Activated CD8-positive, alpha-beta memory T cell treated with anti-CD3 and anti-CD28 coated beads for 1 hour (primary cell): ENCODE measurements at places on chromosomes 4 and X.

DNA sequence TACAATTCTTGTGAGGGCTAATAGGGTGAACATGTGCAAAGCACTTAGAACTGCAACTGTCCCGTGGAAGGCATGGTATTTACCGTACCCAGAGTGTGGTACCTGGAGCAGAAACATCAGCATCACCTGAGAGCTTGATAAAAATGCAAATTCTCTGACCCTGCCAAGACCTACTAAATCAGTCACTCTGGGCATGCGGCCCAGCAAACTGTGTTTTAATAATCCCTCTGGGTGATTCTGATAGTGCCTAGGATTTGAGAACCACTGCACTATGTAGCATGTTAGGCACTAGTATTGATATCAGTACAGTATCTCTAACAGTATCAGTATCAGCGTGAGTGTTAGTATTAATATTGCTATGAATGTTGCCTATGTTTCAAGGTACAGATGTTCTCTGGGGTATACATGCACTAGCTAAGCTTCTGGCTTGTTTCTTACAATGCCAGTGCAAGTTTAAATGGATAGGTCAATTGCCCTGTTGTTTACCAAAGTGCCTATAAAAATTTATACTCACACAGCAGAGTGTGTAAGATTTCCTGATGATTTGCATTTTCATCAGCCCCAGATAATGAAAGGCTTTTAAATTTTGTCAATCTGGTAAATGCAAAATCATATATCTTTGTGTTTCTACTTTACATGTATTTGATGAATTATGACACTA, 354.0 kb downstream of the HS3ST1 start:
- DNase-seq: no peak

DNA sequence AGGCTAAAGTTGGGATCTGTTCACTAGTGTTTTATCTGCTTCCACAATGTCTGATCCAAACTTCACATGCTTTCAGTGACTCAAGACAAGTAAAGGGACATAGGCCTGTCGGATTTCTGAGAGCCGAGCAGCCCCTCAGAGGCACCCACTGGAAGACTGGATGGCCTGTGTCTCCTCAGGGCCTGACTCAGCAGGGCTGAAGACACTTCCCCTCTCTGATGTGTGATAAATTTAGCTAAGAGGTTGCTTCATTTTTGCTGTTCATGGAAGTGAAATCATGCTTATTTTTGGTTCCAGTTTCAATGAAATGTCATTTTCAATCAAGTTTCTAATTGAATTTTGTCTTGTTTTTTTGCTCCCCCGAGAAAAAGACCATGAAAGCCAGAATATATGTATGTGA, 93.7 kb downstream of the MXRA5 start:
- no peak for DNase-seq

- no peak for DNase-seq
Observed at GRCh38 chrX:101429934-101430333, 21.9 kb downstream of the HNRNPH2 start.

DNA sequence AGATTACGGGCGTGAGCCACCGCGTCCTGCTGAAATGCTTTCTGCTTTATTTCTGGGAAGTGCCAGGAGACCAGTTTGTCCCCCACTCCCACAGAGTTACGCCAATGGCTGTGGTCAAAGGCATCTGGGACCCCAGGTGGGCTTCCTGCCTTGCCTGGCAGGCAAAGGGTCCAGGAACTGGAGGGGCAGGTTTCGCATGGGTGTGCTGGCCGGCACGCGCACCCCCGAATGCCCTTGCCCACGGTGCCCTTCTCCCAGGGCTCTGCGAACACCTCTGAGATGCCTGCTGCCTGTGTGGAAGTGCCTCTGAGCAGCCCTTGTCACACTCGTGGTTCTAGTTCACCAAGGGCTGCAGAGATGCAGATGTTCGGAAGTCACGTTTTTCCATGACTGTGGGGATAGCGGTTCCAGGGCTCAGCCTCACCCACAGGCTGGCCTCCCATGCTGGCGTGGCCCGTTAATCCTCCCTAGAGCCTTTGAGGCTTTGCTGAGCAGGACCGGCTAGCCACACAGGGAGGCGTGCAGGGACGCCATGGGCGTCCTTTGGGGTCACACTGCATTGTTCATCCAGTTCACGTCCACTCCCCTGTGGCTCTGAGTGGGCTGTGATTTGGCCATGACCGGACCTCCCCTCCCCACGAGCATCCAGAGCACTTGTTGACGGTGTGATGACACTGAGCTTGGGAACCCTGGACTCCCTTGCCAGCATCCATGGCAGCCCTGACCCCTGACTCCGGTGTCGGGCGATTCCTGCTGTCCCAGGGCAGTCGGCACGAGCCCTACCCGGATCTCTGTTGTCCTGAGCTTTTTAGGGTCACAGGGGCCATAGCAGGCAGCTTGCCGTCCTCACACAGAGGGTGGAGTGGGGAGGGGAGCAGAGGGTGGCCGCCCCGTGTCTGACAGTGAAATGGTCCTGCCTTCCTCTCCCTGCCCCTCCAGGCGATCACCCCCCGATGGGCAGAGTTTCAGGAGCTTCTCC, 12.7 kb upstream of the ADD1 start:
- no peak for DNase-seq
